ENCODE measurements at places on chromosomes 5 and 9.
A peak's percentile ranks its signal among the peaks of the same experiment; 100 is the strongest.

- no peak for DNase-seq
Measured at GRCh38 chr9:78143281-78144007, 92.4 kb upstream of the CEP78 start.

DNA sequence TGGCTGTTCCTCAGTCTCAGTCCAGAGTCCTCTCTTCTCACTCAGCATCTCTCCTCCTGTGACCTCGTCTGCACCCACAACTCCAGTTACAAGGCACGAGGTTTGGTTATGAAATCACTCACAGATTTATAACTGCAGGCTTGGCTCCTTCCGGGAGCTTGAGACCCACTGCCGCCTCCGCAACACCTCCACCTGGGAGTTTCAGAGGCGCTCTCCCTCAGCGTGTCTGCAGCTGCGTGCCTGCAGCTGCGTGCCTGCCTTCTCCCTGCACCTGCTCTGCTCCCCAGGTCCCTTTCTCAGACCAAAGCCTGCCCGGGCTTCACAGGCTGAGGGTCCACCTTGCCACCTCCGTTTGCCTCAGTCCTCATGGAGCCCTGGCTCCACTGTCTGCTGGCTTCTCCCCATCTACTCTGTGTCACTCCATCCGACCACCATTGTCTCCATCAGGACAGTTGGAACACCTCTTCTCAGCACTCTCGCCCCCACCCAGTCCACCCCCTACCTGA, 51.5 kb downstream of the HRH2 start:
- no peak for DNase-seq

GRCh38 chr5:167219298-167219697, 1072.1 kb upstream of the WWC1 start:
- no peak for DNase-seq

- no peak for DNase-seq
Measured at GRCh38 chr9:94925751-94926430, 199.4 kb downstream of the AOPEP start.

DNA sequence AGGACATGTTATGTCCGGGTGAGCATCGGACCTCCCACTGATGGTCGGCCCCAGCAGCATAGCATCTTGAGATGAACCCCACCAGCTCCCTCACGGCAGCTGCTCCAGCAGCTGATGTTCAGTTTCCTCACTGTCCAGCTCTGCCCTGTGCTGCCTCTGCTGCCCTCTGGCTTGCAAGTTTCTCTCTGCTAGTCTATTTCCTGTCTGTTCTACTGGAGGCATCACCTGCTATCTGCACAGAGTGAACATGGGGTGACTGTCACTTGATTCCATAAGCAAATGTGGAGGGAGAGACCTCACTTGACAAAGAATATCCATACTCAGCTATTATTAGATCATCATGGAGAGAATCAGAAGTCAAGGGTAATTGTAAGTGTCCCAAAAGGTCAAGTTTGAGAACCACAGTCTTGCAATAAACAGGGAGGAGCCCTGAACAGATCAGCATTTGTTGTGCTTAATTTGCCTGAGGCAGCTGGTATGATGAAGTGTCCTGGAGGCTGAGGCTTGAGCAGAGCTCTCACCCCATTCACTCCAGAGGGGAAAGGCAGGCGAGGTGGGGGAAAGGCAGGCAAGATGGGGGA, 702.8 kb downstream of the SEMA5A start:
- DNase-seq = no peak

GRCh38 chr9:125845271-125845808, 98.2 kb downstream of the PBX3 start:
- DNase-seq = no peak

- DNase-seq = no peak
Measured at GRCh38 chr5:87594566-87594965, 181.8 kb upstream of the CCNH start.

DNA sequence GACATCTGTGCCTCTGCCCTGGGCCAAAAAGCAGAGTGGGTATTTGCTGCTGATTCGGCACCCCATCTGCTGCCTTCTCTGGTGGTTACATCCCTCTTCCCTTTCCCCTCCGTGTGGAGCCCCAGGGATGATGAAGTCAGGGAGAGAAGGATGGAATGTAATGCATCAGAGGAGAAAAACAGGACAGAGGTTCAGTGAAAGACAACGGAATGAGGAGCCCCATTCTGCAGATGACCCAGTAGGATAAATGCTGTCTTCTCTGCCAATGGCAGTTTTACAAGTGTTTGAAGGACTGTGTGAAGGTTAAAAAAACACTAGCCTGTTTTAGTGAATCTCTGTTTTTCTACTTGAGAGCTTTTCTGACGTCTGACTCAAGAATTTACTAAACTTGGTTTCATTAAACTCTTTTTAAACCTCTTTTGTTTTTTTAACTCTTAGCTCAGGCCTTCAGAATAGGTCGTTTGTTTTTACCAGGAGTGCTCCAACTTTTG, 86.3 kb downstream of the NLN start:
- no peak for DNase-seq

- no peak for DNase-seq
Measured at GRCh38 chr9:131545786-131546335, 538 bp downstream of the PRRT1B start.

GRCh38 chr9:72948575-72949243, 4.1 kb downstream of the ALDH1A1 start:
- DNase-seq = no peak

GRCh38 chr5:178356431-178356872, 123.8 kb upstream of the PHYKPL start:
- DNase-seq = no peak

GRCh38 chr5:72817076-72817481, 618 bp downstream of the TNPO1 start:
- DNase-seq = peak; percentile 17

DNA sequence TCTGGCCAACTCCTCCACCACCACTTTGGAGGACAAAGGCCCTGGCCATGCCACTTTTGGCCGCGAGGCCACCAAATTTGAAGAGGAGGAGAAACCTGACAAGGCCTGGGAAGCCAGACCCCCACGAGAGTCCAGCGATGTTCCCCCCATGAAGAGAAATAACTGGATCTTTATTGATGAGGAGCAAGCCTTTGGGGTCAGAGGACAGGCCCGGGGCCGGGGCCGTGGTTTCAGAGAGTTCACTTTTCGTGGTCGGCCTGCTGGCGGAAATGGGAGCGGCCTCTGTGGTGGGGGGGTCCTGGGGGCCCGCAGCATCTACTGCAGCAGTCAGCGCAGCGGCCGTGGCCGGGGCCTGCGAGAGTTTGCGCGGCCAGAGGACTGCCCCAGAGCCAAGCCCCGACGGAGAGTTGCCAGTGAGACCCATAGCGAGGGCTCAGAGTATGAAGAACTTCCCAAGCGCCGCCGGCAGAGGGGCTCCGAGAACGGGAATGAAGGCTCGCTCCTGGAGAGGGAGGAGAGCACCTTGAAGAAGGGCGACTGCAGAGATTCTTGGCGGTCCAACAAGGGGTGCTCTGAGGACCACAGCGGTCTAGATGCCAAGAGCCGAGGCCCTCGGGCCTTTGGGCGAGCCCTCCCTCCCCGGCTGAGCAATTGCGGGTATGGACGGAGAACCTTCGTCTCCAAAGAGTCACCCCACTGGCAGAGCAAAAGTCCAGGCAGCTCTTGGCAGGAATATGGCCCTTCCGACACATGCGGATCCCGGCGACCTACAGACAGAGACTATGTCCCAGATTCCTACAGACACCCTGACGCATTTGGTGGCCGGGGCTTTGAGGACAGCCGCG, 27.4 kb upstream of the POMT1 start:
- DNase-seq = no peak

DNA sequence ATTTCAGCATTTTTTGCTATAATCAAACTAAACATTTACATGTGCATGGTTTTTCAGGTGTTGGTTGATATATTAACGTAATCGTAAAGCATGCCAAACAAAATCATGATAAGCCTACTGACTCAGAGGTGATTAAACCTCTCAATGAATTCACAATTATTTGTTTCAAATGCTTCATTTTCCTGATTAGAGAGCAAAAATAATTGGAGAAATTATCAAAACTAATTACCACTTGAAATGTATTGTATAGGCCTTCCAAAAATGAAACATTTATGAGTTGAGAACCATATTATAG, 45.7 kb upstream of the JMY start:
- no peak for DNase-seq

DNA sequence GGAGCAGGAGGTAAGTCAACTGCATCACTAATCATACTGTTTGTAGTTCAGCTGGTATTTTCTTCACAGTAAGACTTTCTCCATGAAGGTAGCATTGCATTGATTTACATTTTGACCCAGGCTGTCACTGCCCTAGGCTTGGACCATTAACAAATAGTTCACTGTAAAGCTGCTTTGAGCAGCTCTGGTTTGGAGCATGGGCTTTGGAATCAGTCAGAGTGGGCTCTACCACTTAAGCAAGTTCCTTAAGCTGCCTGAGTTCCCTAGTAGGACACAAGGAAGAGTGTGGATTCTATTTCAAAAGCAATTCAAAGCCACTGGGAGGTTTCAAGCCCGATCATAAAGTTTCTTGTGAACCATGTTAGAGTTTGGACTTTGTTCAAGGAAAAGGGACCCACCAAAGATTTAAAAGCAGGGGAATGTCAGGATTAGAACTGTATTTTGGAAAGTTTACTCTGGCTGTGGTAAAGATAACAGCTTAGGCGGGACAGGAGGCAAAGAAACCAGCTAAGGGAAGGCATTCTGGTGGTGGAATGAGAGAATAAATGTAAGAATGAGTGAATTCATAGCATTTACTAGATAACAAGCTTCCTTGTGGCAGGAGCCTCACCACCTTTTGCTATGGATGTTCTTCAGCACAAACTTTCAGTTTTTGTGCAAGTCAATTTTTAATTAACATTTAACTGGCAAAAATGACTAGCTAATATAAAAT, 12.3 kb upstream of the PANK3 start:
- no peak for DNase-seq

GRCh38 chr9:110101531-110102161, 106.3 kb downstream of the C9orf152 start:
- DNase-seq = peak; percentile 25

DNA sequence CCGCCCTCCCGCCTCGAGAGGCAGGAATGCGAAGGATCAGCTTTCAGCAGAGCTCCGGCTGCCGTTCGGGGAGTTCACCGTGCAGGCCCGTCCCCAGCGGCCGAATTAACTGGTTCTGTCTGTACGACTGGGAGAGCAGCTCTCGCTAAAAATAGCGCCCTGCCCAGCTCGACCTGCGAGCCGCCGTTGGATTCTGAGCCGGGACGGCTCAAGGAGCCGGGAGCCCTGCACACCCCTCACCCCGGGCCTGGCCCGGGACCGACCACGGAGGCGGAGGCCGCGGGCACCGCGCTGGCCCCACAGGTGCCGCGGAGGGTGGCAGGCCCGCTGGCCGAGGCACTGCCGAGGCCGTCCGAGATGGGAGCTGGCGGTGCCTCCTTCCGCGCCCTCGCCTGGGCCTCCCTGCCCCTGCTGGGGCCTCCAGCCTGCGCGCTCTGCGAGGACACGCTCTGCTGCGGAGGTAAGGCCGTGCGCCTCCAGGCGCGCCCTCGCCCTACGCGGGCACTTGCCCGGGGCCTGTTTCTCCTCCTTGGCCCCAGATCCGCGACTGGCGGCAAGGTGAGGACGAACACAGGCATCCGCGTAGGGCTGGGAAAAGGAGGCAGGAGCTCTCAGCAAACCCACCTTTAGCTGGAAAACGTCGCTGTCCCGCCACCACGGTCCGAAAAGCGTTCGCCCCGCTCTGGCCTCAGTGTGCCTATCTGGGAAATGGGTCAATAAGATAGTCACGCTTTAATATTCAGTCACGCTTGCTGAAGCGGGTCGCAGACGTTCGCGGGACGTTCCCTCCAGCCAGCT, 53.1 kb upstream of the DAB2IP start:
- no peak for DNase-seq

- no peak for DNase-seq
Measured at GRCh38 chr5:82334856-82335255, 56.7 kb upstream of the RPS23 start.

DNA sequence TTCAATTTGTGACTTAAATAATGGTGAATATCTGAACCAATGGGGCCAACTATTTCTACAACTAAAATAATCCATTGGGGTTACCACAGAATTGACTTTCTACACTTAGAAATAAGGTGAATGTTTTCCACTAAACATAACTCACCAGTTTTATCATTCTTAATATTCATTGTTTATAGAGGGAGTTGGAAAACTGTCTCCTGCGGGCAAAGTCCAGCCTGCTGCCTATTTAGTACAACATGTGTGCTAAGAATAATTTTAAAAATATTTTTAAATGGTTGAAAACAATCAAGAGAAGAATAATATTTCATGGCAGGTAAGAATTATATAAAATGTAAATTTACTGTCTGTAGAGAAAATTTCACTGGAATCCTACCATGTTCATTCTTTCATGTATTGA, 45.2 kb upstream of the ZFAND5 start:
- DNase-seq = no peak

GRCh38 chr5:179839328-179840256, 18.9 kb downstream of the SQSTM1 start:
- no peak for DNase-seq

DNA sequence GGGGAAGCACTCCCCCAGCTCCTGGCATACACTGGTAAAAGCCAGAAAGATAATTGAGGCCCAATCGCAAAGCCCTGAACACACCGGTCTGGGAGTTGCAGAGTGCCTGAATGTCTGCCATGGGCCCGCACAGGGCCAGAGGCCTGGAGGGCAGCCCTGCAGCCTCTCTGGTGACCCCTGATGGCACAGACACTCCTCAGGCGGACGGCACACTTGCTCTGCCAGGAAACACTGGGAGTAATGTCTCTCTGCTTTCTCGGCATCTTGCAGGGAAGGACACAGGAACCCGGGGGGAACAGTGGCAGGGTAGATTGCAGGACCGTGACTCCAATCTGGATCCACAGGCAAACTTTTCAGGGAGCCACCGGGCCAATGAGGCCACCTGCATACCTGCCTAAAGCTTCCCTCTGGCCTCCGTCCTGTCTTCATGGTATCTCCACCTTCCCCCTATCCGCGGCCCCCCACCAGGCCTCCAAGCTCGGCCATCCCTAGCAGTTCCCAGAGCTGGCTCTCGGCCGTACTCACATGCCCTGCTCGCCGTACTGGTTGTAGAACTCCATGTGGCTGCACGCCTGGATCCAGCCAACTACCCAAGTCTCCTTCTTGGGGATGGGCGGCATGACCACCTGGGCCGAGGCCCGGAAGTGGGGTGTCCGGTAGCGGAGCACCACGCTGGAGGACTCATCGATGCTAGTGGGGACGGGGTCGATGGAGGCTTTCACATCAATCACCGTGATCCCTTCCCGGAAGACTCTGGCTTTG, 797 bp downstream of the FAM78A start:
- DNase-seq = no peak

DNA sequence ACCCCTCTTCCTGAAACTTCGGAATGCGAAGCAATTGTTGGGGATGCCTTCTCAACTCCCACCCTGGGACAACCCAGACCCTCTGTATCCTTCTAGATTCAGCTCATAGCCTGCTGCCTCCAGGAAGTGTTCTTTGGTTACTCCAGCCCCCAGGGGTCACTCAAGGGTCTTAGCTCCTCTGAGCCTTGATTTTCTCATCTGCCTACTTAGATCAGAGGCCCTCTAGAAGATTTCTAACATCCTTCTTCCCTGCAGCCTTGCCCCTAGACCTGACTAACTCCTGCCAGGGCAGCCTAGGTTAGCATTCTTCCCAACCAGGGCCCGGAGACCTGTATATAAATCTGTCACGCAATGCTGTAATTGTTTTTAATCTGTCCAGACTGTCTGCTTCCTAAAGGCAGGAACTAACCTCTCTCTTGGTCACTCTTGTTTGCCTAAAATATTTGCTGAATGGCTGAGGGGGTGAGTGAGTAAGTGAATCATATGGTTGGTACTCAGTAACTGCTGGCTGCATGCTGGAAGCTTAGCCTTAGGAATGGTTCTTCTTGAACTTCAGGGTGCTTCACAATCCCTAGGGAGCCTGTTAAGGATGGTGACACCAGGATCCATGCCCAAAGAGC, 8.2 kb downstream of the GALNT10 start:
- no peak for DNase-seq
